ENCODE measurements at places on chromosomes 11 and 22.
A peak's percentile ranks its signal among the peaks of the same experiment; 100 is the strongest.

- DNase-seq, result no peak
Measured at GRCh38 chr11:96841792-96842191, 452.0 kb downstream of the JRKL start.

GRCh38 chr22:35930933-35931332 lies 97.7 kb downstream of the RBFOX2 start:
- no peak for DNase-seq

GRCh38 chr11:107301878-107302277 lies 155.7 kb downstream of the CWF19L2 start:
- no peak for DNase-seq

GRCh38 chr11:312092-312816 lies 1.6 kb upstream of the IFITM1 start:
- no peak for DNase-seq

- DNase-seq, result no peak
Measured at GRCh38 chr22:45938913-45939312, 38.0 kb downstream of the WNT7B start.

GRCh38 chr22:40410272-40410671 lies 39.9 kb downstream of the SGSM3 start:
- DNase-seq, result no peak

DNA sequence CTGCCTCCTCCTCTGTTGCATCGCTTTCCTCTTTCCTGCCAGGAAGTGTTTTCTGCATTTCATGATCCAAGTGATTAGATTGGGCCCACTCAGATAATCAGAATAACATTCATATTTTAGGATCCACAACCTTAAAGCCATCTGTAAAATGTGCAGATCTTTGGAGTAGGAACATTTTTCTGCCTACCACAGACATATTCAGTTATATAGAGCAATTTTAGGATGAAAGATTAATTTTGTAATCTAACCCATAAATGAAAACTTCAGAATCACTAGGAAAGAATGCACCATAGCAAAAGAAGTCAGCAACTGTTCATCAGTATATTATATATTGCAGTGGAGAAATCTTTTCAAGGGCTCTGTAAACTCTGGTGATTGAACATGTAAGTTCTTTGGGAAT lies 659.9 kb upstream of the LUZP2 start:
- no peak for DNase-seq

DNA sequence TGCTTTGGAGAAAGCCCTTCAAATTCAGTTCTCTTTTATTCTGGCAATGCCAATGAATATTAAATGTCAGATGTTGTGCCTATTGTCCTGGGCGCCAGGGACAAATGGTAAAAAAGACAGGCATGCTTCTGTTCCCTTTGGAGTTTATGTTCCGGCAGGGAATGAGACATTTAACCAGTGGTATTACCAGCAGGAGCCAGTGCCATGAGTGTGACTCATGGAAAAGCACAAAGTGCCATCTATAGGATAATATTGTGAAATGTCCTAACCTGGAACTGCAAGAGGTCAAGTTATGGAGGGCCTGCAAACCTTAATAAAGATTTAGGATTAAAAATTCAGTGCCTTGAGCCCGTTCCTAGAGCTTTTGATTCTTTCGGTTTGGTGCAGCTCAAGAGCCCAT lies 39.5 kb downstream of the REXO2 start:
- DNase-seq, result no peak

- no peak for DNase-seq
Measured at GRCh38 chr11:126669416-126669815, 313.9 kb downstream of the ST3GAL4 start.

GRCh38 chr22:19658967-19659804 lies 55.1 kb upstream of the SEPTIN5 start:
- no peak for DNase-seq

- DNase-seq, result no peak
Measured at GRCh38 chr11:1619449-1619848, 2.5 kb downstream of the KRTAP5-4 start.

DNA sequence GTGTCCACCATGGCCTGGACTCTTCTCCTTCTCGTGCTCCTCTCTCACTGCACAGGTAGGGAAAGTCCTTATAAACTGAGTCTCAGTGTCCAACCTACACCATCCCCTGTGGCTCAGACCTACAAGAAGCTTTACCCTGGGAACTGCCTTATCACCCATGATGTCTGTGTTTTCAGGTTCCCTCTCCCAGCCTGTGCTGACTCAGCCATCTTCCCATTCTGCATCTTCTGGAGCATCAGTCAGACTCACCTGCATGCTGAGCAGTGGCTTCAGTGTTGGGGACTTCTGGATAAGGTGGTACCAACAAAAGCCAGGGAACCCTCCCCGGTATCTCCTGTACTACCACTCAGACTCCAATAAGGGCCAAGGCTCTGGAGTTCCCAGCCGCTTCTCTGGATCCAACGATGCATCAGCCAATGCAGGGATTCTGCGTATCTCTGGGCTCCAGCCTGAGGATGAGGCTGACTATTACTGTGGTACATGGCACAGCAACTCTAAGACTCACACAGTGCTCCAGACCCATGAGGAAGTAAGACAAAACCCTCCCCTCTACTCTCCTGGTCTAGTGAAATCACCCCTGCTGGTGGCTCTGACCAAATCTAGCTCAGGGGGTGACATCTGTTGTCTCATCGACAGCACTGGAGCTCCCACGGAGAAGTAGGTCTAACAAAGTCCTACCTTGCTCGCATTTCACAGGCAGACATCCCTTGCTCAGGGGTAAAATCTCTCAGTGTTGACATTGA lies 74.3 kb downstream of the VPREB1 start:
- DNase-seq, result no peak

GRCh38 chr11:104337273-104337672 lies 173.3 kb upstream of the PDGFD start:
- no peak for DNase-seq

- DNase-seq, result no peak
Measured at GRCh38 chr22:19704355-19705015, 9.8 kb upstream of the SEPTIN5 start.

DNA sequence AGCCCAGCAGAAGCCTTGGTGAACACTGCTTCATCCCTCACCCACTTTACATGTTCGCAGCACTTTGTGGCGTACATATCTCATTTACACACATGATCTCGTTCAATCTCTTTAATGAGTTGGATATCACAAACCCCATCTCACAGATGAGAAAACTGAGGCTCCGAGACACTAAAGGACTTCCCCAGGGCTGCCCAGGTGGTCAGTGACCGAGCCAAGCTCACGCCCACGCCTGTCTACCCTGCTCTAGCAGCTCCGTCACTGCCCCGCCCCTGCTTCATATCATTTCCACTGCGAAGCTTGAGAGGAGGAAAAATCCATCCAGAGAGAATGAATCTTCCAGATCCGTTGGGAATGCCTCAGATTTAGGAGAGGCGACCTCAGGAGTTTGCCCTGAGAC lies 11.8 kb upstream of the DSCAML1 start:
- no peak for DNase-seq

DNA sequence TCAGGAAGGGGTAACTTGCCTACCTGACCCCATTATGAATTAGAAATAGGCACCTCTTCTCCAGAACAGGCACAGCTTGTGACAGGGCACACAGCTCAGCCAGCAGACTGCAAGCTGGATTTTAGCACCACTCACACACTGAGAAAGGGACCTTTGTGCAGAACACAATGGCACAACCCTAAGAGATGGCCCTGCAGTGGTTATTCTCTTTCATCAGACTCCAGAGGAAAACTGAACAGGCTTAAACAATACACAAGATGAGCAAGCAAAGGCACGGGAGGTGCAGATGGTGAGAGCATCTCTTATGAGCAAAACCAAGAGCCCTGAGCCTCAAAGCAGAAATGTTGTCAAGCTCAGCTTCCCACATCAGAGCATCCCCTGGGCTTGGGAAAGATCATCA lies 93.8 kb upstream of the LRRC55 start:
- no peak for DNase-seq

- DNase-seq, result no peak
Measured at GRCh38 chr22:22752556-22753477, 108.4 kb downstream of the GGTLC2 start.

DNA sequence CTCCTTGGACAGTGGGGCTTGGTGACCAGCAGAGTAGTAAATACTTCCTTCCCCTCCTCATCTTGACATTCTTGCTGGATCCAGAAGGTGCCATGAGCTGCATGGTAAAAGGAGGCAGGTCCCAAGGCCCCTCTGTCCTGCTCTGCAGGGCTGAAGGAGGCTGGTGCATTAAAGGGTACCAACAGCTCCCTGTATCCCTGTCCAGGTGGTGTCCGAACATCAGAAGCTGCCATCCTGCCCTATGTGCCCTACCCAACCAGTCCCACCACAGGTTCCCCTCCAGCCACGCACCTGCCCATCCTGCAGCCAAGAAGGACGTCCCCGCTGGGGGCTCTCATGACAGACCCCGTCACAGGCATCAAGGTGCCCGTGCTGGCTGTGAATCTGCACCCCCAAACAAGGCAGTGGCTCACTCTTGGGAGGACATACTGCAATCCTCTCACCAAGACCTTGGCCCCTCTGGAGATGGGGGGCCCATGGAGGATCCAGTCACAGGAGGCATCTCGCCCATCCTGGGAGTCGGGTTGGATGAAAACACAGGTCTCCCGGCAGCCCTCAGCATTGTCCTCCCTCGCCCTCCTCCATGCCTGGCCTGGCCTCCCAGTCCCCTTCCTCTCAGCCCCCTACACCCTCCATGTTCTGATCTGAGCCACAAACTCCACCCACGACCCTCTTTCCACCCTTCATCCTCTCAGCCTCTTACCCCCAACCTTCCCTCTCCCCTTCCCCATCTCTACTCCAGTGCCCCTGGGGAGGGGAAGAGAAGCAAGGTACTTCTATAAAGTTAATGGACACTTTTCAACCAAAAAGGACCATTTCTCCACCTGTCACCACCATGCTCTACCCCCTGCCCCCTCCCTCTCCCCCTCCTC lies 55.1 kb downstream of the BTG4 start:
- no peak for DNase-seq

DNA sequence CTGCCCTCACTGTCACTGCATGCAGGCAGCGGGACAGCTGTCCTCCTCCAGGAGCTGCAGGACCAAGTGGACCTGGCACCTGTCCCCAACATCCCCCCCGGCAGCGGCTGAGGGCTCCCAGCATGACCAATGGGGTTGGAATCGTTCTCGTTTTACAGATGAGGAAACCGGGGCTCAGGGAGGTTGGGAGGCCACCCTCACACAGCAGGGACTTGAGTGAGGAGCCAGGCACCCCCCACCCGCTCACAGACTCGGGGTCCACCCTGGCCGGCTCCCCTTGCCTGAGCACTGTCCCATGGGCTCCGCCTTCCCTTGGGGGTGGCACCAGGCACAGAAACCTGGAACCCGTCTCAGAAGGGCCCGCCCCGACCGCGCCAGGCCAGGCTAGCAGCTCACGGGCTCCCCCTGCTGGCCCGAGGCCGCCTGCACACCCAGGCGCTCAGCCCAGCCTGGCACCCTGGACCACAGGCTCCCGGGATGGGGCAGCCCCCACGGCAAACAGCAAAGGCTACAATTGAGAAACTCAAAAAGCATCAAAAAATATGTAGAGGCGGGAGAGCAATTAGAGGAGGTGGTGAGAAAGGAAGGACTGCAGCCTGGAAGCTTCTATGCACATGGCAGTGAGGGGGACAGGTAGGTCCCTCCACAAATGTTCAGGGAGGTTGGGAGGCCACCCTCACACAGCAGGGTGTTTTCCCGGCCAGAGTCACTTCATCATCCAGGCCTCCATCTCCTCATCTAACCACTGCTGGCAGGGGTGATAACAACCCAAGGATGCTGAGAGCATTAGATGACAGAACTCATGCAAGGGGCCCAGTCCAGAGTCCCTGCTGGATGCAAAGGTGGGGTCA lies 12.8 kb downstream of the MACROD1 start:
- peak; percentile 31 for DNase-seq

GRCh38 chr11:30310623-30311022 lies 12.3 kb upstream of the ARL14EP start:
- DNase-seq, result no peak

GRCh38 chr11:78415338-78415737 lies 2.3 kb downstream of the GAB2 start:
- DNase-seq, result no peak

DNA sequence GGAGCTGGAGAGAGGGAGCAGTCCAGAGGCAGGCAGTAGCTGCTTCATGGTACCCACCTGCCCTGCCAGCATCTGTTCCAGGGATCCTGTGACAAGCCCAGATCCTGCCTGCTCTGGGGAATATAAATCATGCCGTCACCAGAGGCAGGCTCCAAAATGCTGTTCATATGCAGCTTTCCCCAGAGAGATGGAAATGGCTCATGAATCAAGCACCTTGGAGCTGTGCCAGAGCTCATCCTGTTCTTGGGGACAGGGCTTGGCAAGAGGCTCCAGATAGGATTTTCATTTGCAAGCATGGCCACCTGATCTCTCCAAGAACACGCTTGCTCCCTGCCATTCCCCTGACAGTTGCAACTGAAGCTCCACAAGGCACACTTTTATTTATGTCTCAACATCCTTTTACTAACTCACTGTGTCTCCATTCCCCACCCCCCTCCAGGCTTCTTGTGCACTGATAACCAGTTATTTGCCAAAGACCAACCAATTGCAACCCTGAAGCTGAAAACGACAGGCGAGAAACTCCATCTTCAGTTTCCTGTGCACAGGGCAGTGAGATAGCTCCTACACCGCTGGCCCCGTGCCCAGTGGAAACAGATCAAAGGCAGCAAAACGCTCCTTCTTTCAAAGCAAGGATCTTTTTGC lies 115.8 kb upstream of the PITPNB start:
- no peak for DNase-seq

DNA sequence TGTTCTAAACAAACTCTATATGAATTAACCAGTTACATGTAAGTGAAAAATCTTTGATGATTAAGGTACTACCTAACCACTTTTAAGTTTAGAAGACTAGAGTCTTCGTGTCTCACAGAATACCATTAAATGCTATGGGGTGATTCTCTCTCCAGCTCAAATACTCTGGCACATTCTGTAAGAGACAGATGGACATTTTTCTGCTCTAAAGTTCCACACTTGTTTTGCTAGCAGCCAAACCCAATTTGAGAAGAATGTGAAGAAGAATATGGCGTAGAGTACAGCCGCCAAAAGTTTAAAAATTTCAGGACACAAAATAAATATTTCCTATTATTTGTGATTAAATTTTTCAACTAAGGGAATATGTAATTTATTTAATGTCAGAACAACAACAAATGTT lies 339.1 kb downstream of the GUCY1A2 start:
- DNase-seq, result no peak

- DNase-seq, result no peak
Measured at GRCh38 chr11:7604331-7604955, 68.9 kb downstream of the CYB5R2 start.

- no peak for DNase-seq
Measured at GRCh38 chr11:122305426-122306320, 189.7 kb upstream of the BLID start.

DNA sequence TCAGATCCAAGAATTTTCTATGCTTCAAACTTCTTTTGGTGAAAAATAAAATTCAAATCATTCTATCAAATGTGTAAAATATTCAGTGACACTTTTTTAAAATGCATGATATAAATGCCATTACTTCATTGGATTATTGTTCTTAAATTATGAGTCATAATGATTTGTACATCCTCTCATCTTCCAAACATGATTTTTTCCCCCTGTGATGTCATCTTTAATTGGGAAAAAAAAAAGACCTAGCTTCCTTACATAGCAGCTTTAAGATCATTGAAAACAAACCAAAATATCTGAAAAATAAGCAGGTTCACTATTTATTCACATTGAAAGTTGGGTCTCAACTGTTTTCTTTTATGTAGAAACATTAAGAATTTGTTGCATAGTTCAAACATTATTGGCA lies 1549.4 kb downstream of the LRRC4C start:
- DNase-seq, result no peak

- DNase-seq, result no peak
Measured at GRCh38 chr11:8886322-8886721, 24.7 kb upstream of the AKIP1 start.

Data from activated CD4-positive, CD25-positive, alpha-beta regulatory T cell treated with anti-CD3 and anti-CD28 coated beads, Interleukin-2, amount 50 U/mL, for 16 hours (primary cell).